ENCODE measurements at places on chromosomes 13 and 19.

- no peak for DNase-seq
Measured at GRCh38 chr13:65913173-65913572, 1317.0 kb downstream of the PCDH9 start.

DNA sequence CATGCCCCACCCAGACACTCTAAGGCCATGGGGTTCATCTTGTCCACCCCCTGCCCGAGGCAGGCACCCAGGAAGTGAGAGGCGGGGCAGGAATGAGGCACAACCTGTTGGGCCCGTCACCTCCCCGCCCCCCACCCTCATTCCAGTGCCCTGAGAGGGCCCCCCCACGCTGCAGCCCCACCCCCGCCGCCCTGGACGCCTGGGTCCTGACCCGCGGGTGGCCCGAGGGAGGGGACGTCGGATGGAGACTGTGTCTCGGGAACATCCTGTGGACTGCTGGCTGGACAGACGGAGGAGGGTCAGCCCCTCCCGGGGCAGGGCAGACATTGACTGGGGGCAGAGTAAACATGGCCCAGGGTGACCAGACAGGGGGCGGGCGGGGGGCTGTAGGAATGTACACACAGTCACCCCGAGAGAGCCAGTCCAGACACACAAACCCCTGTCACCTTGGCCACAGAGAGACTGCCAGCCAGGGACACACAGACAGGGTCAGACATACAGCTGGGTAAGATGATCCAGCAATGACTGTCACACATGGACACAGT is 7.4 kb upstream of the JUNB start:
- no peak for DNase-seq

GRCh38 chr13:39483326-39483725 is 119.7 kb downstream of the LHFPL6 start:
- DNase-seq = no peak

GRCh38 chr19:8158411-8159074 is 9.2 kb upstream of the FBN3 start:
- DNase-seq = no peak

DNA sequence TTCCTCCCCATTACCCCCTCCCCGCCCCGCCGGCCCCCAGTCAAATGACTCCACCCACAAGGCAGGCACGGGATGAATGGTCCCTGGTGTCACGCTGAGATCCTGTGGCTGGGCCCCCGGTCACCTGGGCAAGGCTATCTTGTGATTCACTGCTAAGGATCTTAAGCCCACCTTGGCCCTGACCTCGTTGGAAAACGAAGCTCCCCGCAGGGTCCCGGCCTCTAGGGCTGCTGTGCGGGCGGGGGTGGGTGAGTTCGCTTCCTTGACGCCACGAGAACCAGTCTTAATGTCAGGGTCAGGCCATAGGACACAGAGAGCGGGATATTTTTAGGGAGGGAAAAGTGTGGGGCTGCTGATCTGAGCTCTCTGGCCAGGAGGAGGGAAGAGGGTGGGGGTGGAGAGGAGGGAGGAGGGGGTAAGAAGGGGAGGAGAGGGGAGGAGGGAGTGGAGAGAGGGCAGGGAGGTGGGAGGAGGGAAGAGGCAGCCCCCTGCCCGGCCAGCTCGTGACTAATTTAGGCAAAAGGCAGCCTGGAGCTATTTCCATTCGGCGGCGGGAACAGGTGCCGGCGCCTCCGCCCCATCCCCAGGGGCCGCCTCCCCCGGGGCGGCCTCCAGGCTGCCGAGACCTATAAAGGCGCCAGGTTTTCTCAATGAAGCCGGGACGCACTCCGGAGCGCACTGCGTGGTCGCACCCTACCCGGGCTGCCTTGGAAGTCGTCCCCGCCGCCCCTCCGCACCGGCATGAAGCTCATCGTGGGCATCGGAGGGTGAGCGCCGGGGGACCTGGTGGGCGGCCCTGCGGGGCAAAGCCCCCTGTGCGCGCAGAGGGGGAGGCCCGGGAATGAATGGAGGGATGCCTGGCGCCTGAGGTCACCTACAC is at the start of gene NMRK2:
TSS of gene NMRK2 (plus strand) at position 139 of the 880 bp plus-strand sequence. CDS start at position 742, 603 bp downstream.
- DNase-seq = no peak

- DNase-seq = no peak
Measured at GRCh38 chr13:113052206-113052605, 53.4 kb upstream of the F7 start.

GRCh38 chr13:76148374-76148773 is 512.2 kb downstream of the LMO7 start:
- no peak for DNase-seq

DNA sequence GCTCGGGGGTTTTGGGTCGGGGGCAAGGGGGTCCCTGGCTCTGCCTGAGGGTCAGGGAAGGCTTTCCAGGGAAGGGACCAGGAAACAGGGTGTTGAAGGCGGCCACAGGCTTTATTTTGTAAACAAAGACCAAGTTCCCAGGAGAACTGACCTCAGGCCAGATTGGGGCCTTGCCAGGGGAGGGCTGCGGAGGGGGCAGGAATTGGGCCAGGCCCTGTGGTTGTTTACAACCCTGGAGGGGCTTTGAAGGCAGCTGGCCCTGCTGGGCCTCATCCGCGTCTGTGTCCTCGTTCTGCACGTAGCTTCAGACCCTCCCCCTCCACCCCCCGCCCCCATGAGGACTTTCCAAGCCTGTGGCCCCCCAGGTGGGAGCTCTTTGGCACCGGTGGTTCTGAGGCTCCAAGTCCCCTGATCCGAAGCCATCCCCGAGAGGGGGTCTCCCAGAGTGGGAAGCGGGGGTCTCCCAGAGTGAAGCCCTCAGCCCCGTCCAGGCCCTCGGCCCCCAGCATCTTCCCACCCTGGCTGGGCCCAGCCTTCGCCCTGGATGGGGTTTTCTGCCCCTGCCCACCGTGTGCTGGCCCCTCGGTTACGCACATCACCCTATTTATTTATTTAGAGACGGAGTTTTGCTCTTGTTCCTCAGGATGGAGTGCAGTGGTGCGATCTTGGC is 13.5 kb upstream of the BSG start:
- no peak for DNase-seq

DNA sequence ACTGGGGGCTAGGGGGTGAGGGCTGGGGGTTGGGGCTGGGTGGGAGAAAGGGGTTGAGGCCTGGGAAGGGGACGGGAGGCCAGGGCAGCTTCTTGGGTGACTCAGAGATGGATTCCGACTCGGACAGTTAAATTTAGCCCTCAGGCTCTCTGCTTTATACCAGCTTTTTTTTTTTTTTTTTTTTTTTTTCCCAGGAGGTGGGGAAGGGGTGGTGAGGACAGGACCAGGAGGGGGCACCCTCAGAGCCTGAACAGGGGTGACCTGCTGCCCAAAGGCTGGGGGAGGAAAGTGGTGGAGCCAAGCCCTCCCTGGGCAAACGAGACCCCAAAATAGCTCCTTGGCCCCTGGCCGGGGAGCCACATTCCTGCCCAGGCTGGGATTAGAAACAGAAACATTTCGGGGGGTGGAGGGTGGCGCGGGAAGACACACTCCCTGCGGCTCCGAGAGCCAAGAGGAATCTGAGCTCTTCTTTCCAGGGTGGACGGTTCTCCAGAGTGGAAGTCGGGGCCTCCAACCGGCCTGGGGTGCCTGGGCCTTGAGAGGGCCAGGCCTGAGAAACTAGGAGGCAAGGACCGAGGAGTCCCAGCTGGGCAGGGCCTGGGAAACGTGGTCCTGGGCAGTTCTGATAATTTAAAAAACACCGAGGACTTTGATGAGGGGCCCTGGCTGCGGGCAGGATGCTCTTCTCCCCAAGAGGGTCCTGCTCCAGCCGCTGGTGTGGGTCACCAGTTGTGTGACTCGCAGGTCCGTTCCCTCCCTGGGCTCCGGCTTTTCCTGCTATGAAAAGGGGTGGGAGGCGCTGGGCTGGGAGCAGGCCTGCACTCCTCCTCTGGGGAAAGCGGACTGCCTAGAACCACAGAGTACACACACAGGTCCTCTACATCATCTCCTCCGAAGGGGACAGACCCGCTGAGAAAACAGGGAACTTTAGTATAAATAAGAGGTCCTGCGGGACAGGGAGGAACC is 813 bp upstream of the DMPK start:
- no peak for DNase-seq

- peak; percentile 38 for DNase-seq
Measured at GRCh38 chr19:28466107-28467045, 746.6 kb downstream of the UQCRFS1 start.

- DNase-seq = no peak
Measured at GRCh38 chr13:29999492-30000369, 149.3 kb upstream of the UBL3 start.

DNA sequence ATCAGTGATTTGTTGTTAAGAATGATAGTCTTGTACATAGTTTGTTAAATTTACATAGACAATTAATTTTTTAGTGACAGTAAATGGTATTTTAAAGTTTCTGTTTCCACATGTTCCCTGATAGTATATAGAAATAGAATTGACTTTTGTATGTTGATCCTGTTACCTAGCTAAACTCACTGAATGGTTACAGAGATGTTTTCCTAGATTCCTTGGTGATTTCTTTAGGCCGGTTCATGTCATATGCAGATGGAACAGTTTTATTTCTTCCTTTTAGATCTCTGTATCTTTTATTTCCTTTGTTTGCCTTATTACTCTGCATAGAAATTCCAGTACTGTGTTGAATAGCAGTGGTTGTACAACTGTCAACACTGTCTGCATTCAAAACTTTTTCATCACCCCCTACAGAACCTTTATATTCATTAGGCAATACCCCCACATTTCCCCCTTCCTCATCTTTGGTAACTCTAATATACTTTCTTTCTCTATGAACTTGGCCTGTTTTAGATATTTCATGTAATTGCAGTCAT is 86.3 kb downstream of the NBEA start:
- no peak for DNase-seq

GRCh38 chr13:61728471-61728870 is 312.8 kb upstream of the PCDH20 start:
- DNase-seq = peak; percentile 4

DNA sequence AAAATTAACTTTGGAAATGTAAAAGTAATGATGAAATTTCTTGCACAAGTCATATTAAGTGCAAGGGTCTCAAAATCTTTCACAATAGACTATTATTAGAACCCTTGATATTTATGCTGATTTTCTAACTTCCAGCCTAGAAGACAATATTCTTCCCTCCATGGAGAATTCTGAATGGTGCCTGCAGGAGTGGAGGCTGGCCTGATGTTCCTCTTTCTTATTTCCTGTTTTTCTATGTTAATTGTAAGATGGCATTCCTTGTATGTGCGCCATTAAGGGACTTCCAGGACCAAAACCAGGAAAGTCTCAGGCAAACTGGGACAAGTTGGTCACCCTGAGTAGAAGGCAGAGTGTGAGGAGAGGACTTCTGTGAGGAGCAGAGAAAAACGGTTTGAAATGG is 294.9 kb downstream of the DLEU7 start:
- no peak for DNase-seq

DNA sequence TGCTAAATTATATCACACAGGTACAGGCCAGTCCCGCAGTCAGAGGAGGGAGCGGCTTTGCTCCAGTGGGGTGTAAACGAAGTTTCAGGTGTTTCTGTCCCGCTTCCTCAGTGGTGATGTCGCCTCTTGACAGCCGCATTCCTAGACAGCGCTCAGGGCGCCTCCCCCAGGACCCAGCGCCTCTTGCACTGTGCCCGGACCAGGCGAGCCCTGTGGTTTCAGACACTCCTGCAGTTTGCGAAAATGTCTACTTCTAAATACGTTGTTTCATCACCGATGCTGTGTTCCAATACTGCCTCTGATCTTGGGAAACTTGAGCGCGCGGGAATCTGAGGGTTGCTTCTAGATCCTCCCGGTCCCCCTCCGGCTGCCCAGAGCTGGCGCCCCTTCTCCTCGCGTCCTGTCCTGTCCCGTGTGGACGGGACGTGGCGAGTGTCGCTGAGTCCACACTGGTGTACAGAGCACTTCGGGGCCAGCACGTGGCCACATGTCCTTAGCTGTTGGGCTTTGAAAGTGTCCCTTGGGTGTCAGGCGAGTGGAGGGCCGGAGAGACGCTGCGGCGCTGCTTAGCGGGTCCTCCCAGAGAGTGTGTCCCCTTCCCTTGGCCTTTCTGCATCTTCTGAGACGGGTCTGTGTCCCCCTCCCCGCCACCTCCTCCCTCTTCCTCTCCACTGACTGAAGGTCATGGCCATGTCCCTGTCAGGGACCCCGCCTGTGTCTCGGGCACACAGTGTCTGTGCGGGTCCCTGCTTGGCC is 14.6 kb upstream of the RPS15 start:
- DNase-seq = peak; percentile 59

- no peak for DNase-seq
Measured at GRCh38 chr19:2492870-2493269, 16.9 kb downstream of the GADD45B start.

- no peak for DNase-seq
Measured at GRCh38 chr19:39237200-39238184, 7.3 kb downstream of the IFNL3 start.

- no peak for DNase-seq
Measured at GRCh38 chr19:5803441-5803751, 1.5 kb upstream of the NRTN start.
